Head of caudate nucleus (tissue), 42 donors: ENCODE measurements at places on chromosomes 12 and 14.

GRCh38 chr12:69022674-69023073, 89.7 kb upstream of the CPM start:
- DNase-seq, result no peak

DNA sequence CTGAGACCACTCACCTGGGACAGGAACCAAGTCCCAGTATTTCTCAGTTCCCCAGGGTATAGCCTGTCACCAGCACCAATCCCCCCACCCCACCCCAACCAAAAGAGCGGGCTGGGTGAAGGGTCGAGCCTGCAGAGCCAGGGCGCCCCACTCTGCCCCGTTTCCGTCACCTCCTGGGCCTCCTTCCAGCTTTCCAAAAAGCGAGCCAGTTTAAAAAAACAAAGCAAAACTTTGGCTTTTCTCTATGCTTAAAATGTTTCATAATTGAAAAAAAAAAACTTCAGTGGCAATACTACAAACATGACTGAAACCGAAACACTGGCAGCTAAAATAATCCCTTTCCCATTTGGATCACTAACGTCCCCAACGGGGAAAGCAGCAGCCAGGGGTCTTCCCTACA, 7.5 kb downstream of the CAMKK2 start:
- DNase-seq, result no peak

GRCh38 chr14:104339361-104339760, 201.0 kb downstream of the KIF26A start:
- DNase-seq, result no peak

- DNase-seq, result no peak
Measured at GRCh38 chr14:68402525-68403101, 390.3 kb downstream of the ZFP36L1 start.

DNA sequence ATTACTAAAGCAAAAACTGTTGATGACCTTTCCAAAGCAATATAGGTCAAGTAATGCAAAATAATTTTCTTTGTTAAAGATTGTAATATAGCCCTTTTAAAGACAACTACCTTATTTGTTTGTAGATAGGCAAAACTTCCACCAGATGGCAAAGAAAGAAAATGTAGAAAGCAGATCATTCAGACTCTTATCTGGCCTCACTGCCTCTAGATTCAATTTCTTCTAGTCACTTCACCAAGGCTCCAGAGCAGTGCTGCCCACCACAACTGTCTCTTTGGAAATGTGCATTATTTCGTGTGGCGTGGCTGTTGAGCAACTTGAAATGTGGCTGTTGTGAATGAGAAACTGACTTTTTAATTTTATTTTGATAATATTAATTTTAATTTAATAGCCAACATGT, 127.1 kb downstream of the ITPR2 start:
- no peak for DNase-seq

- no peak for DNase-seq
Measured at GRCh38 chr12:68178774-68179439, 19.4 kb upstream of the IFNG start.

- DNase-seq, result no peak
Measured at GRCh38 chr12:22626406-22626805, 1.4 kb downstream of the ETNK1 start.

GRCh38 chr12:1309613-1310012, 284.8 kb downstream of the FBXL14 start:
- DNase-seq, result no peak

- no peak for DNase-seq
Measured at GRCh38 chr14:104805326-104805678, 4.4 kb downstream of the ZBTB42 start.

DNA sequence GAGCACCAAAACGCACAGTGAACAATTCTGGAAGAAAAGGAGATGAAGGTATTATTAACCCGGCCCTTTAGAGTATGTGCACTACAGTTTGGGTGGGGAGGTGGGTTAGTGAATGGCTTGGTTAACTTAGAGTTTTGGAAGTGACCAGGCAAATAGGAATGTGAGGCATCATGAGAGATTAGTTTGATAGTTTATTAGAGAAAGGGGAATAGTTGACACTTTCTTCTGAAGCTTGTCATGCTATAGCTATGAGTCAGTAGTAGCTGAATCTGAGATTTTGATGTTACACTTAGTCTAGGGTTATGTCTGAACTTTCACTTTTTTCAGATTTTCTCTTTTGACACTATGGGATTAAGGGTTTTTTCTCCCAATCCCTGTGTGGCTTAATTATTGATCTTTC, 567.2 kb downstream of the SNAPC1 start:
- no peak for DNase-seq

DNA sequence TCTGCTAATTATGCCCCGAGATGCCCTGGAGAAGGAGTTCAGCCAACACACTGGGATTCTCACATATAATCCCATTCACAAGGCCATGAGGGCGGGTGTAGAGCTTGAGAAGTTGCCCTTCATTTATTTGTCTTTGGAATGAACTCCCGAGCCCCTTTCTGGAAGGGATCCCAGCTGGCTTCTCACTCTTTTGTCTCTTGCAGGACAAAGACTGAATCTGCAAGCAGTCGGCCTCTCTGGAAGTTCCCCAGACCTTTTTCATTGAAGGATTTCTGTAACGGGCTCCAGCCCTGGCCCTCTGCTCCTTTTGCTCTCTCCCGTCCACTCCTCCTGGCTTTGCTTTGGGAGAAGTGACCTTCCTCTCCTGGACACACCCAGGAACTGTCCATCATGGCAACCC, 163.3 kb upstream of the SFSWAP start:
- no peak for DNase-seq

- DNase-seq, result no peak
Measured at GRCh38 chr14:76968621-76969063, 59.9 kb downstream of the IRF2BPL start.

DNA sequence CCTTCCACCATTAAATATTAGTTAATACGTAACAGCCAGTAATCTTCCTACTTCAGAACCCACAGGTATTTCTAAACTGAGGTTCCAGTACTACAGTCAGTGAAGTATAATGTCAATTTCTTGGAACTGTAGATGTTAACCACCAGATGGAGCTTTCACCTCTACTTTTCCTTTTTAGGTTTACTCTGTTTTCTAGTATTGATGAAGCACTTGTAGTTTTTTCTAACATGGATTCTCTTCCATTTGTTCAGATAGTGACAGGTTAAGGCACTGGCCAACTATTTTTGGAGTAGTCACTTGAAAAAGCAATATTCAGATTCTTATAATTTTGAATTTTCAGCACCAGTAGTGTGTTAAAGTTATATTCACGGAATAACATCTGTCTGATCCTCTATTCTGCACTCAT, 4.6 kb upstream of the SEC23A start:
- DNase-seq, result no peak

DNA sequence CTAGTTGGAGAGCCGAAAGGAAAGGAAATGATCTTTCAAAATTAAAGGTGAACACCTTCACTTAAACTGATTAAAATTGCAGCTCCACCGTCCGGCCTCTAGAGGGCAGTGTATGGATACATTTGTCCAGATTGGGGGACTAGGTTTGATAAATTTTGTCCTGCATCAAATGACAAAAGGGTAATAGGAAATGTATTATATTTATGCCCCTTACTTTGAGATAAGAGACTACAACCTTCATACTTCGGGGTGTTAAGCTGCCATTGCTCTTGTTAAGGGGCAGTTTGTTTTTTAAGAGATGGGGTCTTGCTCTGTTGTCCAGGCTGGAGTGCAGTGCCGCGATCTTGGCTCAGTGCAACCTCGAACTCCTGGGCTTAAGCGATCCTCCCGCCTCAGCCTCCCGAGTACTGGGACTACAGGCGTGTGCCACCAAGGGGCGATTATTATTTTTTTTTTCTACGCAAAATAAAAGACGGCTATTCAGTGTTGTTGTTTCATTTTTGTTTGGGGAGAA, 818 bp upstream of the SUOX start:
- DNase-seq, result peak; percentile 53

DNA sequence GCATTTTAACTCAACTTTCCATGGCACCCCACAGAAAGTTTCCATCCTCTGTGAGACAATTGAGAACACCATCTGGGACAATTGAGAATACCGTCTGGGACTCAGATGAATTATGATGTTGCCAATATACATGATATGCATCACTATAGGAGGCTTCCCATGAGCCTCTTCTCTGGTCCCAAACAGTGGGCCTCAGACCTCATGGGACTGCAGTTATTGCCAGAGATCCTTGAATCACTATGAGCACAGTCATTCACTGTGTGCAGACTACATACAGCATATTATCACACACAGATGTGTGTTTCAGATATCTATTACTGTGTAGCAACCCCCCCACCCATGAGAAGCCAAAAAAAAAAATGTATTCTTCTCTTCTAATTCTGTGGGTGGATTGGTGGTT, 134.4 kb downstream of the GXYLT1 start:
- no peak for DNase-seq

DNA sequence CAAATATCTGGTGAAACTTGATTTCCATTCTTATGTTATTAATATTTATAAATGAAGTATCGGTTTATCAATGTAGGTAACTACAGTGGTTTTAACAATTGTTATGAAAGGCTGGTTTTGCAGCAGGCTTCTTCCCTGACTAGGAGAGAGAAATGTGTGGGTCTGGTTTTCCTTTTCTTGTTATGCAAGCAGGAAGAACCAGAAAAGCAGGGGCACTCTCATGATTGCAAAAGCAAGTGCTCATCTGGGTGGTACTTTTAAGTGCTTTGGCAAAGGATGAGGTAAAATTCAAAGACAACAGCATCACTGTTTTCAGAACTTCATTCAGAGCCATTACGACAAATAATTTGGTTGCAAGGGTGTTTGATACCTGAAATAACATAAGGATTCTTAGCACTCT, 105.6 kb downstream of the PTPRO start:
- DNase-seq, result no peak

DNA sequence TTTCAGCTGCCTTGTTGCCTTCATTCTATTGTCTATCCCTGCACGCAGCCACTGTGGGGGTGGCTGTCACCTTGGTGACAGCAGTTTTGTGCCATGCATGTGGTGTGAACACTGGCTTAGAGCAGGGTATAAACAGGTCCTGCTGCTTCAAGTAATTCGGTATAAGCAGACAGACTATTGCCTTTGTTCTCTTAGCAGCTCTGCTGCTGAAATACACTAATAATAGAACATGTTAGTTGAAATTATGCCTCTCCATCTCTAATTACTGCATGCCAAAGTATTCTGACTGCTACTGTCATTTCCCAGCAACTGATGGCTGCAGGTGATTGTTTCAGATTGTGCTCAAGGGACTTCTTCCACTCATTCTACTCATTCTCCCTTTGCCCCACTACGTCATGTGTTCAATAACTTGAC, 34.6 kb downstream of the PTPRO start:
- DNase-seq, result no peak

GRCh38 chr14:100652744-100653143, 65.5 kb upstream of the BEGAIN start:
- DNase-seq, result no peak

GRCh38 chr12:48379794-48380193, 29.1 kb upstream of the ZNF641 start:
- DNase-seq, result no peak

- DNase-seq, result no peak
Measured at GRCh38 chr12:94429633-94430032, 30.0 kb downstream of the CEP83 start.

DNA sequence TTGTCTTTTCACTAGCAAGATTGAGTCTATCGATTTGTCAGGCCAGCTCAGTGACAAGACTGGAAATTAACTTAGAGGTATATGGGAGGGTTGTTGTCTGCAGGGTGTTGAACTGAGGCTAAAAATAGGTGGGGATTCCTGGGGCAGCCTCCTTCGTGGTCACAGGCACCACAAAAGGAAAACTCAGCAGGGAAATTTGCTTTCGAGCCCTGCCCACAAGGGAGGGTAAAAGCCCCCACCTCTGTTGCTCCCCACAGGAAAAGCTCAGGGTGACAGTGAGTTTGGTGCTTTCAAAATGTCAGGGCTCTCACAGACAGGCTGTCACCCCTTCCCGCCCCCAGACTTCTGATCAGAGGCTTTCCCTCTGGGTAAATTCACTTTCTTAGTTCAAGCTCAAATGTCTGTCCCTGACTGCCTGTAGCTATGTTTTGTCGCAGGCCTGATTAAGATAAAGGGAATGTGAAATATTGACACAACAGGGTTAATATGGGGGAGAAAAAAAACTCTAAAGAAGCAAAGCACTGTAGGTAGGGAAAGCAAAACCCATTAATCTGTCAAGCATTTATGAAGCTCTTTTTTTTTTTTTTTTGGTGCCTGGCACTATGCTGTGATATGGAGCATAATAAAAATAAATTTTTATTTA, 11.7 kb upstream of the NFKBIA start:
- no peak for DNase-seq

DNA sequence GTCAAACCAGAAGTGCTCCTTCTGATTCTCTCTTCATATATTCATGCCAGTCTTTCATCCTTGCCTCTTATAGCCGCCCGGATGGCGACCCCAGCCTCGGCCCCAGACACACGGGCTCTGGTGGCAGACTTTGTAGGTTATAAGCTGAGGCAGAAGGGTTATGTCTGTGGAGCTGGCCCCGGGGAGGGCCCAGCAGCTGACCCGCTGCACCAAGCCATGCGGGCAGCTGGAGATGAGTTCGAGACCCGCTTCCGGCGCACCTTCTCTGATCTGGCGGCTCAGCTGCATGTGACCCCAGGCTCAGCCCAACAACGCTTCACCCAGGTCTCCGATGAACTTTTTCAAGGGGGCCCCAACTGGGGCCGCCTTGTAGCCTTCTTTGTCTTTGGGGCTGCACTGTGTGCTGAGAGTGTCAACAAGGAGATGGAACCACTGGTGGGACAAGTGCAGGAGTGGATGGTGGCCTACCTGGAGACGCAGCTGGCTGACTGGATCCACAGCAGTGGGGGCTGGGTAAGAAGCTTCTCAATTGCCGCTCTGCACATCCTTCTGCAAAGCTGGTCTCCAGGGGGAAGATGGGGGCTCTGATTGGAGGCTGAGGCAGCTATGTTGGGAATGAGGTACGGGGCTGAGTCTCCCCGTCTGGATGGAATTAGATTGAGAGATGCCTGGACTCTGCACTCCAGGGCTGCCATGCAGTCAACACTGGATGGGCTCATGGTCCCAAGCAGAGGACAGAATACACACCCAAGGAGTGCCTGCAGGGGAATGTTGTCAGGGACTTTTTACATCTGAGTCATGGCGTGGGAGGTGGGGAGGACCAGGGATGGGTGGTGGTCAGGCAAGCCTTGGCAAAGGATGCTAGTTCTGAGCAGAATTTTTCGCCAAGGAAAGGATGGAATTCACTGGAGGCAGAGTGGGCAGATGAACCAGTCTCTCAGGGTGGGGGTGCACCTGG, 1.3 kb downstream of the BCL2L2 start:
- DNase-seq, result no peak

DNA sequence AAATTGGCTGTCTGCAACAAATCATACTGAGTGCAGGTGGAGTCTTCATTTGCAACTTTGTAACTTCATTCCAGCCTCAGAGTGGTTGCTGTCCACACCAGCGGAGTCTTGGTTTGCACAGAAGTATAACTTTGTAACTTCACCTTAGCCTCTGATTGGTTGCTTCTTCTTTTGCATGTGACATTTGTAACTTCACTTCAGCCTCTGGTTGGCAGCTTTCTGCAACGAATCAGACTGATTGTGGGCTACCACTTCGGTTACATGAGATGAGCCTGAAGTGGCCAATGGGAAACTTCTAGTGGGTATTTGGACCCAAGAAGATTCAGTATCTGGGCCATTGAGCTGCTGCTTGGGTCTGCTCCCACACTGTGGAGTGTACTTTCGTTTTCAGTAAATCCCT, 17.8 kb downstream of the RASSF8 start:
- no peak for DNase-seq

GRCh38 chr14:20742132-20742531, 3.6 kb upstream of the EDDM3A start:
- no peak for DNase-seq
